ENCODE measurements at places on chromosomes 6 and 20.

- DNase-seq, result no peak
These were observed 88.0 kb upstream of the ELOVL5 start for GRCh38 chr6:53436526-53437303.

DNA sequence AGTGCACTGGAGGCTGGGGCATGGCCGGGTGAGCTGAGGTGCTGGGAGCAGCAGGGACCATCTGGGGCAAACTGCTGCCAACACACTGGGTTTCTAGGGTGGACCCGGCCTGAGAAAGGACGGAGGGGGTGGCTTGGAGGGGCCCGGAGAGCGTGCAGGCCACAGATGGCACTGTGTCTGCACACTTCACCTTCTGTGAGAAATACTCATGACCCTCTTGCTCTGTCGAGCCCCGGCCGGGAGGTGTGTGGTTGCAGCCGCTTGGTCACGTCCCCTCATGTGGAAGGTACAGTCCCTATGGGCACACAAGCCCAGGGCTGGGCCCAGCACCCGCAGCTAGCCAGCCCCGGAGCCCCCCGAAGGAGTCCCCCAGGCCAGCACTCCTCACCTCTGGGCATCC, 59.7 kb downstream of the RBM38 start:
- no peak for DNase-seq

- no peak for DNase-seq
These were observed 142.7 kb upstream of the SLC35B3 start for GRCh38 chr6:8578006-8578405.

DNA sequence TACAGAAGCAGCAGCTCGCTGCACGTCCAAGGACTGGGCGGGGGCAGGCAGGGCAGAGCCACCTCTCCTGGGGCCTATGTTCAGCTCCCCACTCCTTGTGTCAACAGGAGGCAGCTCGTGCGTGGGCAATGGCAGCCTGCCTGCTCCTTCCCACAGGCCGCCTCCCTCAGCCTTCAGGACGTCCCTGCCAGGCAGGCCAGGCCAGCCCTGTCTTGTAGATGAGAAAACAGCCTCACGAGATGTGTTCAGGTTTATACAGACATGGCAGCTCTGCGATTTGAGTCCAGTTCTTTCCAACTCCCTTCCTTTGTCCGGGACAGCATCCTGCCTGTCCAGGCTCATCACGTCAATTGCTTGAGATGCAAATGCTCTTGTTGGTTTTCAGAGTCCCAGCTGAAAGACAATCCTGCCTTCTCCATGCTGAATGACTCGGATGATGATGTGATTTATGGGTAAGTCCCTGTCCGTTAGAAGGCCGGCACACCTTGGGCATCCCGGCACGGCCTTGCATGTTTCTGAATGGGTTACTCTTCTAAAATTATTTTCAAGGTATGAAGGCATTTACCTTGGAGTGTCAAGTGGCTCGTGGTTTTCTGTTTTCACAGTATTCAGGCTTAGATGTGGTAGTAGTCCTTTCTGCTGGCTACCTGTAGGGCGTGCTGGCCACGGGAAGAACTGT, 13.5 kb downstream of the DYNLT1 start:
- DNase-seq, result no peak

DNA sequence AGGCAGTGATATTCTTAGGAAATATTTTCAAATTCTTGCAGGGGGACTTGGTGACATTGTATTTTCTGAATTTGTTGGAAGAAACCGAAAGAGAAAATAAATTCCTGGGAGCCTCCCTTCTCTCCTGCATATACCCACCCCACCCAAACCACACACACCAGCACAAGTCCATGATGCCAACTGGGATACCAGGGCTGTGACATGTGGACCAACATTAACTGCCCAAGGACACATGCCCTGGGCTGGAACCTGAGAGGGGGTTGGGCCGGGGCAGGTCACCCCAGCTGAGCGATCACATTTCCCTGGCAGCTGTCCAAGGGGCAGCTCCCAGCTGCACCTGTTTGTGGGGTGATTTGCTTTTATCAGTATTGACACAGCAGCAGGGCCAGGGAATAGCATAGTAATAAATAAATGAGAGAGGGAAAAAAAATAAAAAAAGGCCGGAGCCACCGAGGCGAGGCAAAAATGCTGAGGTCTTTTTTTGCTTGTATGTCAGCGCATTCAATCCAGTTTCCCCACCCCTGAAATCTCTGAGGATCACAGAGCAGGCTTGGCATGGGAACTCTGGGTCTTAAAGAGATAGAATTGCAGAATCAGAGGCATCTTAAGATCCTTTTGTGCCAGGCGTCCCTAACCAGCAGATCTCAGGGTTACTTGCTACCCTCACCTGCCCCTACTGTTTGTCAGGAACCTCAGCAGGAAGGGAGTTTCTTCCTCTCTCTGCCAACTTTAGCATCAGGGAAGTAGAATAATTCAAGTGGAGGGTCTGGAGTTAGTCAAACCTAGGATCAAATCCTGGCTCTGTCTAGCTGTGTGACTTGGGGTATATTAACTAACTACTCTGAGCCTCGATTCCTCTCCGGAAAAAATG, 66.5 kb upstream of the PIM1 start:
- no peak for DNase-seq

DNA sequence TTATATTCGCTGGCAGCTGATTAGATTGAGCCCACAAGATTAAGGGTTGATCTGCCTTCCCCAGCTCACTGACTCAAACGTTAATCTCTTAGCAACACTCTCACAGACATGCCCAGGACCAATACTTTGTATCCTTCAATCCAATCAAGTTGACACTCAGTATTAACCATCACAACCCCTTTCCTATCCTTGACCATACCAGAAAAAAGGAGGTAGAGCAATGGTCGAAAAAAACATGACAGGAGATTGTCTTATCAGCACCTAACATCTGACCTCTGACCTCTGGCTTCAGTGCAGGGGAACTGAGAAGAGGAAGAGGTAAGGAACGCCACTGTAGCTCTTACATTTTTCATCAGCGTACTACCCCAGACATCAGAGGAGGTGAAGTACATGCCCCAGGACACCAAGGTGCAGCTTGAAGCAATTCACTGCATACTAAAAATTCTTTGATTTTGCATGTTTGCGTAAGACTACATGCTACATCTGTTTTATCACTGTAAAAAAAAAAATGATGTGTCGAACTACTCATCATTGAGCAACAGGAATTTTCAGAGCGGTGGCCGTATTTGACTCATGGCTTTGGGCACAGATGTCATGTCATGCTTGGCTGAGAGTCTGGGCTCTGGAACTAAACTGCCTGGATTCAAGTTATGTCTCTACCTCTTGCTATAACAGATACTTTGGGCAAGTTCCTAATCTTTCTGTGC, 188.0 kb upstream of the TAB2 start:
- no peak for DNase-seq

DNA sequence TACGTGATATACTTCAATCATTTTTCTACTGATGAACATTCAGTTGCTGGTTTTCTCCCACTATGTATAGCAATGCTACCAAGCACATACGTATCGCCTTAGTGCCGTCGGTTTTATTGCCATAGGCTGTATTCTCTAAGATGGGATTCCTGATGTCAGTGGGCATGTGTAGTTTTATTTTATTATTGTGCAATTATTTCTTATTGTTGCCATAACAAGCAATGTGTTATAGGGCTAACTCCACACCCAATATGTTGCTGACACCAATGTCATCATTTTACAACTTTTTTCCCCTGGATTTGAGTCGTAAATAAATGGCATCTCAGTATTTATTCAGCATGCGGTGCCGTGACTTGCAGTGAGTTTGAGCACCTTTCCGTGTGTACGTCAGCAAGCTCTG, 10.8 kb upstream of the DACT2 start:
- no peak for DNase-seq

- DNase-seq, result no peak
These were observed 460.4 kb upstream of the SOX4 start for GRCh38 chr6:21132856-21133838.

GRCh38 chr6:6470123-6470522, 118.4 kb upstream of the LY86 start:
- no peak for DNase-seq

DNA sequence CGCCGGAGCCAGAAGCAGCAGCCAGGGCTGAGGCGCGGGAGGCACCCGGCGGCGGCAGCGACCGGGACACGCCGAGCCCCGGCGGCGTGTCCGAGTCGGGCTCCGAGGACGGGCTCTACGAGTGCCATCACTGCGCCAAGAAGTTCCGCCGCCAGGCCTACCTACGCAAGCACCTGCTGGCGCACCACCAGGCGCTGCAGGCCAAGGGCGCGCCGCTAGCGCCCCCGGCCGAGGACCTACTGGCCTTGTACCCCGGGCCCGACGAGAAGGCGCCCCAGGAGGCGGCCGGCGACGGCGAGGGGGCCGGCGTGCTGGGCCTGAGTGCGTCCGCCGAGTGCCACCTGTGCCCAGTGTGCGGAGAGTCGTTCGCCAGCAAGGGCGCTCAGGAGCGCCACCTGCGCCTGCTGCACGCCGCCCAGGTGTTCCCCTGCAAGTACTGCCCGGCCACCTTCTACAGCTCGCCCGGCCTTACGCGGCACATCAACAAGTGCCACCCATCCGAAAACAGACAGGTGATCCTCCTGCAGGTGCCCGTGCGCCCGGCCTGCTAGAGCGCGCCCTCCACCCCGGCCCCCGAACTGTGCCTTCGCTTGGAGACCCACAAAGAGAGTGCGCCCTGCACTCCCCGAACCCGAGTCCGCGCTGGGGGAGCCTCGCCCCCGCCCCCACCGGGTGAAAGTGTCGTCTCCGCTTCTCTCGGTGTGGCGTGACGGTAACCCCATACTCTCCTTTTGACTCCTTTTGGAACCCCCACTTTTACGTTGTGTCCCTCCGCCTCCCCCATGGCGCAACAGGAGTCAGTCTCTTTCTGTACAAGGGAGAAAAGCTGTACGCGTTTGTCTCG, 1.6 kb downstream of the INSM1 start:
- no peak for DNase-seq

DNA sequence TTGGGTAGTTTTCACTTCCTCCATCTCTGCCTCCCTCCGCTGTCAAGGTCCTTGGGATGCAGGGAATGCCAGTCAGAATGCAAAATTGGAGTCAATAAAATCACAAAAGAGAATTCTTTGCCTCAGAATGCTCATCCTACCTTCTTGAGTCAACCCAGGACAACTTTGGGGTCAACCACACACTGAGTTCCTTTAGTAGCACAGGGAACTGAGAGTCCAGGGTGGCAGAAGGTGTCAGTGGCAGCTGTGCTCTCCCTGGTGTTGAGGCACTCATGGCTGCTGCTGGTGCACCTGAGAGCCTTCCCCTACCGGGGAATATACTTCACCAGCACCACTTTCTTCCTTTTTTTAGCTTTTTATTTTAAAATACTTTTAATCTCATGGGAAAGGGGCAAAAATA, 829 bp upstream of the NOTCH4 start:
- DNase-seq, result no peak

- DNase-seq, result no peak
These were observed 2.6 kb upstream of the NKAIN2 start for GRCh38 chr6:123801067-123801466.

DNA sequence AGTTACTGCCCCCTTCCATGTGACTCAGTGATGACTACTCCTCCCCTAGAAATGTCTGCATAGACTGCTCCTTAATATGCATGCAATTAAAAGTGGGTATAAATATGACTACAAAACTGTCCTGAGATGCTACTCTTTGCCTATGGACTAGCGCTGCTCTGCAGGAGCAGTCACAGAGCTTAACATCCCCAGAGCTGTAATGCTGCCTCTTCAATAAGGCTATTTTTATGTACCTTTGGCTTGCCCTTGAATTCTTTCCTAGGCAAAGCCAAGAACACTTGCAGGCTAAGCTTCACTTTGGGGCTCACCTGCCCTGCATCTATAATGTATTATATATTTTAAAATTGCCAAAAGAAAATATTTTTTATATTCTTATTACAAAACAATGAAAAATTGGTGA, 299.1 kb downstream of the CLVS2 start:
- DNase-seq, result no peak

DNA sequence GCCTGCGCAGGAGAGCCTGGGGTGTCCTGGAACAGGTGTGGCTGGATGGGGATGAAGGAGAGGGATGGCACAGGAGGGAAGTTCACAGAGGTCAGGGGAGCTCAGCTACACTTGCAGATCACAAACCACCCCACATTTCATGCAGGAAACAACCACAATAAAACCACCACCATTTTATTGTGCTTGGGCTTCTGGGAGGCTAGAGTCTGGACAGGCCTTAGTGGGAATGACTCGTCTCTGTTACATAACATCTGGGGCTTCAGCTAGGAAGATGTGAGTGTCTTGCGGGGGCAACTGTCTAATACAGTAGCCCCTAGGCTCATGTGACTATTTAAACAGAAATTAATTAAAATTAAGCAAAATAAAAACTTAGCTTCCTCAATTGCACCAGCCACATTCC, 33.4 kb downstream of the SNX5 start:
- no peak for DNase-seq

DNA sequence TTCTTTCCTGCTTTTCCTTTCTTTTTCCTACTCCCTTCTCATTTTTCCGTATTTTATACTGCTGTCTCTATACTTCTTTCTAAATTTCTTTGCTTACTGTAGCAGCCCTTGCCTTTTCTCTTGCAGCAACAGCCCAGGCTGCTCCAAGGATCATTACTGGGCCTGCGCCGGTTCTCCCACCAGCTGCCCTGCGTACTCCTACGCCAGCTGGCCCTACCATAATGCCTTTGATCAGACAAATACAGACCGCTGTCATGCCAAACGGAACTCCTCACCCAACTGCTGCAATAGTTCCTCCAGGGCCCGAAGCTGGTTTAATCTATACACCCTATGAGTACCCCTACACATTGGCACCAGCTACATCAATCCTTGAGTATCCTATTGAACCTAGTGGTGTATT, 148.8 kb downstream of the QKI start:
- no peak for DNase-seq

DNA sequence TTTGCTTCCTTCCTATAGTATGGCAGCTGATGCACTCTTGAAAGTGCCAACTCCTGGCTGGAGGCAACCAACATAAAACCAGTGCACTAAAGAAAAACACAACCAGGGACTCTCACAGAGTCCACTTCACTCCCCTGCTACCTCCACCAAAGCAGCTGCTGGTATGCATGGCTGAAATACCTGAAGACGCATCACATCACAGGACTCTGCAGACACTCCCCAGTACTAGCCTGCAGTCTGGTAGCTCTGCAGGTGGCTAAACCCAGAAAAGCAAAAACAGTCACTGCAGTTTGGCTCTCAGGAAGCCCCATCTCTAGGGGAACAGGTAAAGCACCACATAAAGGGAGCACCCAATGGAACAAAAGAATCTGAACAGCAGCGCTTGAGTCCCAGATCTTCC, 473.0 kb upstream of the SPTLC3 start:
- DNase-seq, result no peak
